ENCODE measurements at places on chromosomes 12 and 14.

DNA sequence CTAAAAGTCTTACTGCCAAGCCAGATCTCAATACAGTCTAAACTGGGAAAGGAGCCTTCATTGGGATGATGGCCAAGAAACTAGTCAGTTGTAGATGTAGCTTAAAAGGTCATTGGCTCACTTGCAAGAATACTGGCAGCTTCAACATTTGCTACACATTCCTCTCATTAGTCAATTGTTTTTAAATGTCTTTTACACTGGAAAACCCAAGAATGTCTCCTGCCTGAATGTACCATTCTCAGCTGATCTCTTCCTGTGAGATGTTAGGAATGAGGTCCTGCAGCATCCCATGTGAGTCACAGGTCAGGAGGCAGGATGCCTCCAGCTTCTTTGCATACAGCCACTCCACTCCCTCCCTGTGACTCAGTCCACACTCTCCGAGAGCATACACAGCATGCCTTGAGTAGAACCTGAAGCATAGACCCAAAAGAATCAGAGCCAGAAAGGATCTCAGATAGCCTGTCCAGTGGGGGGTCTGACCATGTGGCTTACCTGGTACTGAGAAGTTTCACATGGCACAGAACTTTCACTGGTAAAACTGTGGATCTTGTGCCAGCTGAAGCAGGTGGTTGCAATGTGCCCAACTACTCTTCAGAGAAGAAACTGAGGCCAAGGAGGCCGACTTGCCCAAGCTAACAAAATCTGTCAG, 56.0 kb upstream of the HECTD1 start:
- no peak for DNase-seq

DNA sequence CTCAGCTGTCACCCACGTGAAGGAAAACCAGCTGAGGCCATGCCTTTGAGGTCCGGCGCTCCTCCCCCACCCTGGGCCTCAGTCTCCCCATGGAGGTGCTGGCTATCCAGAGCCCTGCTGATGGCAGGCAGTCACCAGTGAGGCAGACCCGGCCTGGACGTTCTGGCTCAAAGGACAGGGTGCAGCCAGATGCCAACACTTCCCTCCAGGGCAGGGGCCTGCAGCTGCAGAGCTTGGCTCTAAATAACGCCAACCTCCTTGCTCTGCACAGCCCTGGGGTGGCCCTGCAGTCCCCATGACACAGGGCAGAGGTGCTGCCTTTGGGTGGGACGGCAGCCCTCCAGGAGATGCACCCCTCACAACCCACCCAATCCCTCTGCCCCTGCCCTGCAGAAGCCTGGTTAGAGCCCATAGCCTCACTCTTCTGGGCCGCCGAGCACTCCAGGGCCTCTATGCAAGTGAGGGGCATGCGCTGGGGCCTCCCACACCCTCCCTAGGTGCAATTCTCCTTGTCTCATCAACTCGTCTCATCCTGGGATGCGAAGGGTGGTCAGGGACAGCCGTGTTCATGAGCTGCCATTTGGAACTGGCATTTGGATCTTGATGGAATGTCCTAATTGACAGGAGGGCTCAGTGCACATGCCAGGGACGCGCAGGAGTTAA, 30.4 kb downstream of the CCDC85C start:
- DNase-seq: no peak

GRCh38 chr12:93008044-93008778, 79.1 kb upstream of the EEA1 start:
- DNase-seq: no peak

GRCh38 chr12:21541773-21542172, 15.7 kb downstream of the SPX start:
- DNase-seq: no peak

DNA sequence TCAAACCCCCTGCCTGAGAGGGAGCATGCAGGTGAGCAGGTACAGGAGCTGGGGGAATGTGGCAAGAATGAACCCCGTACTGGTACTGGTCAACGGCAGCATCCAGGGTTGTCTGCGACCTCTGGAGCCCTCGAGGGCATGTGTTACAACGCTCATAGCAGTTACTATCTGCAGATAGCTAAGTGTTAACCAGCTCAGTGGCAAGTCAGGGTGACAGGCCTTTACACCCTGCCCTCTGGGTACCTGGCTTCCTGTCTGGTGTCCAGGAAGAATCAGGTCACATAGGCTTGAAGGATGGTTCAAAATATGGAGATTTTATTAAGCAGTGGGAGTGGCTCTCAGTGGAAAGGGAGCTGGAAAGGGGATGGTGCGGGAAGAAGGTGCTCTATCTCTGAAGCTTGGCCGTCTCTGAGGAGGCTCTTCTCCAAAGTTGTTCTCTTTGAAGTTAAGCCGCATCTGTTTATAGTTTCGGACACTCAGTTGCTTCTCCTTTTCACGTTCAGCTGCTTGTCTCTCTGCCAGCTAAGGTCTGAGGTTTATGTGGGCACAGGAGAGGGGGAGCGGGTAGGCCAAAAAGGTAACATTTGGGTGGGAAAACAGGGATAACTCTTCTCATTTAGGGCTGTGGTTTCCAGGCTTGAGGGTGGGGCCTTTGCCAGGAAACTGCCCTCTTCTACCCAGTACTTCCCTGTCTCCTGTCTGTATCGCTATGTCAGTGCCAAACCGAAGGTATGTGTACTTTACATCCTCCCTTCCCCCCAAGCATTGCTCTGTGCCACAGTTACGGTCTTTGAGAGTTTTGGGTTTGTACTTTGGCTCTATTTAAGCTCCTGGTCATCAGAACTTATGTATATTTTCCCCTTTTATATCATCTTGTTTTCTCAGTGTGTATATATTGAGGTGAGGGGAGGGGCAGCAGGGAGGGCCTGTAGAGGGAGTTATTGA, 305.8 kb downstream of the RGS6 start:
- no peak for DNase-seq

- no peak for DNase-seq
These were observed 74.9 kb downstream of the DPF3 start for GRCh38 chr14:72818998-72819397.

- no peak for DNase-seq
These were observed 63.2 kb downstream of the NAV3 start for GRCh38 chr12:77893918-77894317.
